ENCODE measurements at places on chromosomes 13 and 19. TPM values are rescaled to one million over a fixed set of nuclear protein-coding genes. Genes with fewer than 3 reads are reported as not detected.

The PSG11 gene
- total RNA-seq, result not detected

The PBX4 gene
- total RNA-seq, result 0.10 TPM

The PCDH8 gene
- total RNA-seq, result not detected

The CARD8 gene
- total RNA-seq, result 17.7 TPM

The SPC24 gene
- total RNA-seq, result 16.2 TPM

The F2RL3 gene
- 0.07 TPM for total RNA-seq
